ENCODE measurements at places on chromosomes 4 and X.
A peak's percentile ranks its signal among the peaks of the same experiment; 100 is the strongest.

DNA sequence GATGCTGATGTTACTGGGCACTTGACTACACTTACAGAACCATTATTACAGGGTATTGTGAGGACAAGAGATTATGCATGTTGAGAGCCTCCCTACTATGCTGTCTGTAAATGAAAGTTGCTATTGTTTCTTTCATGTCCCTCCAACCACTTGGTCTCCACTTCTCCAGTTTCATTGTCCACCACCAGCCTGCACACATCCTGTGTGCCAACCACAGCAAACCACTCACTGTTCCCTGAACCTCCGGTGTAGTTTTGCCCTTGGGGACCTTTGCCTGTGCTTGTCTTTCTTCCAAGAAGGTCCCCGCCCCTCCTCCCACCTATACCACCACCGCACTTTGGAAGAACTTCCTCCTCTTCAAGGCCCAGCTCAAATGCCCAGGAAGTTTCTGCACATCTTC lies 43.1 kb upstream of the AFF2 start:
- DNase-seq: no peak

DNA sequence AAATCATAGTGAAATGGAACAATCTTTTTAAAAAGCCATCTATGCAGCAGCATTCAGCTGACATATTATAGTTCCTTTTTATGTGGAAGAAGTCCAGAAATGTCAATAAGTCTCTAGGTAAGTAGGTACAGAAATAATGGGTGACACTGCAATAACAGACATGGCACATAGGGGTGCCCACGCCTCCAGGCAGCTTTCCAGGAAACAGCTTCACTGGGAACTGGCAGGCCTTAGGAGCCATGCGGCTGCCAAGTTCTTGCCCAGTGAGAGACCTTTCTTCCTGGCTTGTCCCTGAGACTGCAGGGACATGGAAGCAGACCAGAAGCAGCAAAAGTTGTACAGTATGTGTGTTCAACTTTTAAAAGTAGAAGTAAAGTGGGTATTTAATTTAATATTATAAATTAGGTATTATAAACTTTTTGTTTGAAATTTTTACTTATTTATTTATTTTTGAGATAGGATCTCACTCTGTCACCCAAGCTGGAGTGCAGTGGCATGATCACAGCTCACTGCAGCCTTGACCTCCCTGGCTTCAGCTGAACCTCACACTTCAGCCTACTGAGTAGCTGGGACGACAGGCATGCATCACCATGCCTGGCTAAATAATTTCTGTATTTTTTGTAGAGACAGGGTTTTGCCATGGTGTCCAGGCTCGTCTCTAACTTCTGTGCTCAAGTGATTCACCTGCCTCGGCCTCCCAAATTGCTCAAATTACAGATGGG lies 12.1 kb upstream of the ETNPPL start:
- no peak for DNase-seq

DNA sequence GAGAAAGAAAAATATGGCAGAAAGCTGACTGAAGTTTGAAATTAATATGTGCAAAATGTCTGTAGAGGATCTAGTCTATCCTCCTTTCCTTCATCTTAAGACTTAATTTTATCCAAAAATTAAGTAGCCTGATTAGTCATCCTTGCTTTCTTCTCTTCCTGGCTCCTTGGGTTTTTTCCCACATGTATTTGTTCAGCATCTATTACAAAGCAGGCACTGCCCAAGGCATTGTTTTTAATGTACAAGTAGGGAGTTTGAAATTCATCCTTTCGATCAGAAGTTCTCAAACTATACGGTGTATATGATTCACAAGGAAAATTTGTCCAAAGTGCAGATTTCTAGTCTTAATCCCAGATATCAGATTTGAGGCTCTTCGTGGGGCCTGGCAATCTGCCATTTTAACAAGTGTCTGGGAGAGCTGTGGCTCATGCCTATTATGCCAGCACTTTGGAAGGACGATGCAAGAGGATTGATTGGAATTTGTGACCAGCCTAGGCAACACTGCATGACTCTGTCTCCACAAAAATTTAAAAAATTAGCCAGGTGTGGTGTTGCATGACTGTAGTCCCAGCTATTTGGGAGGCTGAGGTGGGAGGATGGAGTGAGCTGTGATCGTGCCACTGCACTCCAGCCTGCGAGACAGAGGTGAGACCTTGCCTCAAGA lies 19.4 kb upstream of the YTHDC1 start:
- no peak for DNase-seq

DNA sequence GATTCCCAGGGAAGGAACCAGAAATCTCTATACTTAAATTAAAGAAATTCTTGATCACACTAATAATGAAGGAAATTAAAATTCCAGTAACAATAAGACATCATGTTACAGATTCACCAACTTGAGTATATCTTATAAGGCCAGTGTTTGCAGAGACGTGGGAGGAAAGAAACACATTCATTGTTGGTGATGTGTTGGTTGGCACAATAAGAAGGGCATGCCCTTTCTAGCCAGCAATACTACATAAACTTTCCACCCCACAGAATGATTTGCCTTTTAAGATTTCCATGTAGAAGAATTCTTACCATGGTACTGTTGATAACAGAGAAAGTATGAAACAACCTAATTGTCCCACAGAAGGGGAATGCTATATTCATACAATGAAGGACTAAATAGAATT lies 581.5 kb downstream of the STIM2 start:
- no peak for DNase-seq

DNA sequence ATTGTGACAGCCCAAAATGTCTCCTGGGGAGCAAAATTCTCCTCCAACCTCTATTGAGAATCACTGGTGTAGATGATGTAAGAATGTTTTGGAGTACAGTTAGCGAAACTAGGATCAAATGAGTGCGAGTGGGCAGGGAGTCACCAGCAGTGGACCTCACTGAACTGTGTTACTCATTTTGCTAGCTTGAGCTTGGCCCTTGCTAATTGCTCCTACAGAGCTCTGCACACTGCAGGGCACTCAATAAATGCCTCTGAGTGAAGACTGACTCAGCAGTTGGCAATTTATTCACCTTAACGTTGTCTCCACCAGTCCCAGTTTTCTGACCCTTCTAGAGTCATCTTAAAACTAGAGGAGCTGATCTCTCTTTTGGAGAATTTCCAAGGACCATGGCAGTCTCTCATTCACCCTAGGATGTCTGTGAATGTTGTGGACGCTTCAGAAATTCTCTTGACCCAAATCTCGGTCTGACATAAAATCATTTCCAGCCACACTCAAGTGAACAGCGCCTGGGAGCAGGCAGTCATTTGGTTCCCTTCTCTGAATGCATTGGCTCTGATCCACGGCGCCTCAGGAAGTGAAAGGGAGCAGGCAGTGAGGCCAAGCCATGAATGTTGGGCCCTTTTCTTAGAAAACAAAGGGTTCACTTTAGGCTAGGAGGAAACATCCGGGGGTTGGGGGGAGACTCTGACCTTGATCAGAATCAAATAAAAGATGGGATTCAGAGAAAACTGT lies 148.1 kb downstream of the NWD2 start:
- no peak for DNase-seq

GRCh38 chrX:24876530-24877287 lies 139.1 kb downstream of the ARX start:
- no peak for DNase-seq

- DNase-seq: no peak
These were observed 96.4 kb upstream of the STIM2 start for GRCh38 chr4:26764231-26764630.

- no peak for DNase-seq
These were observed 1.1 kb downstream of the SGCB start for GRCh38 chr4:52036886-52037530.

- no peak for DNase-seq
These were observed 192.9 kb upstream of the ANKRD50 start for GRCh38 chr4:124905441-124905840.

- no peak for DNase-seq
These were observed at the start of gene SHROOM3 for GRCh38 chr4:76434901-76435527. Gene SHROOM3 (plus strand): TSS chr4:76435229. CDS start chr4:76436053, 824 bp downstream.

- no peak for DNase-seq
These were observed 8.8 kb downstream of the TMEM255A start for GRCh38 chrX:120302434-120302833.

DNA sequence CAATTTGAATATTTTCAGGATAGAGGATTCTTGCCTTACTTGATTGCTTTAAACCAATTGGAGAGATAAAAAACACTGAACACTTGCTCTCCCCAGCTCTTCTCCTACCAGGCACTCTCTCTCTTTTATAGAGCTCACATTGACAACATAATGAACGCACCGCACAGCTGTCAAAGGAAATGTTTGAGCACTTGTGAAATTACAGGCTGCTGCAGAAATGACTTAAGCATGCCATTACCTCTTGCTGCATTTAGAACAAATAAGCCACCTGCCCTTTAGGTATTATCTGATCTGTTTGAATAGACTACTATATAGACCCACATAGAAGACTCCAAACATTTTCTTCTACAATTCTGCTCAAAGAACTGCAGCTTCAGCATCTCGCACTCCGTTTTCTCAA lies 227.7 kb downstream of the C4orf33 start:
- peak; percentile 67 for DNase-seq

DNA sequence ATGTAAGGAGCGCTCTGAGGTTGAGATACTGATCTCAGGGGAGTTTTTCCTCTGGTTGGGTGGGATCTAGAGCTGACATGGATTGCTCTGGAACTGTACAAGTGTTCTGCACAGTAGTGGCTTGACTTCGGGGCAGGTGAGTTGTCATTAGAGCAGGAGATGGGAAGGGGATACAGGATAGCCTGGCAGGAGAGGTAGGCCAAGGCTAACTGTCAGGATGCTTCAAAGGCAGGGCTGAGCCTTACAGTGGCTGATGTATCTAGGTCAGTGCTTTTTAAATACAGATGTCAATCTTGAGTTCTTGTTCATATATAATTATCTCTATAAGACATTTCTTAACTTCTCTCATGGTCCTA lies 43.5 kb upstream of the RELL1 start:
- no peak for DNase-seq

DNA sequence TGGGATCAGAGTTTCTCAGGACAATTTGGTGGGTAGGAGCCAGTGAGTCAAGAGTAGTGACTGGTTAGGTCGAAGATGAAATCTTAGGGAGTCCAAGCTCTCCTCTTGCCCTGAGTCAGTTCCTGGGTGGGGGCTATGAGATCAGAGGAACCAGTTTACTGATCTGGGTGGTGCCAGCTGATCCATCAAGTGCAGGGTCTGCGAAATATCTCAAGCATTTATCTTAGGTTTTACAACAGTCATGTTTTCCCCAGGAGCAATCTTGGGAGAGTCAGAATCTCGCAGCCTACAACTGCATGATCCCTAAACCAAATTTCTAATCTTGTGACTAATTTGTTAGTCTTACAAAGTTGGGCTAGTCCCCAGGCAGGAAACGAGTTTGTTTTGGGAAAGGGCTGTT lies 1833.2 kb upstream of the PCDH7 start:
- no peak for DNase-seq

DNA sequence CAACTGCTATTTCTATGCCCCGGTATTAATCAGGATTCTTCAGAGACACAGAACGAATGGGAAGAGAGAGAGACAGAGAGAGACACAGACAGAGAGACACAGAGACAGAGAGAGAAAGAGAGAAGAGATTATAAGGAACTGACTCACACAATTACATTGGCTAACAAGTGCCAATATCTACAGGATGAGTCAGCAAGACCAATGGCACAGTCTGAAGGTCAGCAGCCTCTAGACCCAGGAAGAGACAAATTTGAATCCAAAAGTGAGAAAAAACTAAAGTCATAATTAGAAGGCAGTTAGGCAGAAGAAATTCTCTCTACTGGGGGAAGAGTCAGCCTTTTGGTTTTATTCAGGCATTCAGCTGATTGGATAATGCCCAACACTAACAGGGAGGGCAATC lies 187.3 kb downstream of the MAB21L2 start:
- no peak for DNase-seq

DNA sequence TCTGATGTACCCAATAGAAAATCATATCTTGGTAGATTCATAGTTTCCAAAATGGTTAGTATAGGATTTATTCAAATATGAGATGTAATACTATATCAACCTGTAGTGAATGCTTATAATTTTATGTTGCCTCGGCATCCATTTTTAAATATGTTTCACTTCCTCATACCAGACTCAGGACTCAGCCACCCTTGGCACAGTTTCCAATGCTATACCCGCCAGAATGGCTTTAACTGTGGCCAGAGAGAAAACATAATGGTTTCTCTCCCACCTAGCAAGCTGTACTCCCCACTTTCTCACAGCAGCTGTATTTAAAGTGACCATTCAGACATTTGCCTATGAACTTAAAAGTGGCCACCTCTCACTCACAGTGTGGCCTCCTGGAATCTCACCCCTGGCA lies 466.6 kb upstream of the PABPC4L start:
- DNase-seq: no peak

- no peak for DNase-seq
These were observed 354.4 kb upstream of the CLNK start for GRCh38 chr4:11038926-11039325.

- DNase-seq: no peak
These were observed 648 bp downstream of the SYNPO2 start for GRCh38 chr4:118889312-118889691.

DNA sequence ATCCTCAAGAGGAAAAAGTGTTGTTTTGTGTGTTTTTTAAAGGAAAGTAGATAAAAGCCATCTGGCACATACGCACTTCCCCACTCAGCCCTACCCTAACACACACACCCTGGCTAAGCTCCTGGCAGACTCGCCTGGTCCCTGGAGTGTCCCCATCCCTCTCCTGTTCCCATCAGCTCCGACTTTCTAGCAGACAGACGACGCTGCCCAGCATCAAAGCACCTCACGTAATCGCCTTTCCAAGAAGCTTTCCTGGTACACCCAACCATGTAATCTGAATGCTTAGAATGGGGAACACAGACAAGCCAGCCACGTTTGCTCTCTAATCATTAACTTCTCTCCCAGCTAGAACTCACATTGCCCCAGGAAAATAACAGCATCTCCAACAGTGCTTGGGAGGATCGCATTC lies 116.2 kb downstream of the AFAP1 start:
- DNase-seq: no peak

DNA sequence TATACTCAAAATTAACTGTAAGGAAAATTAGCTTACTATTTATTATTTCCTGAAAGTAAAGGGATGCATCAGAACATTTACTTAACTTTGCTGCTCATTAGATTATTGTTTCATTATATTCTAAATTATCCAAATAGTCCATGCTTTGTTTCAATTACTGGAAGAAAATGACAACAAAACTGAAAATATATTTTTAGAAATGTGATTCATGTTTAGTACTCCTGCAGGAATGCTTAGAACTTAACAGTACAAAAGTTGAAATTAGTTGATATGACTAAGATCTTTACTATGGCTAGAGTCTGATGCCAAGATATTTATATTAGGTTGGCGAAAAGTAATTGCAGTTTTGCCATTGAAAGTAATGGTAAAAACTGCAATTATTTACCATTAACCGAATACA lies 660.5 kb upstream of the PABPC4L start:
- no peak for DNase-seq

GRCh38 chr4:187475901-187476300 lies 519.7 kb upstream of the ZFP42 start:
- no peak for DNase-seq

DNA sequence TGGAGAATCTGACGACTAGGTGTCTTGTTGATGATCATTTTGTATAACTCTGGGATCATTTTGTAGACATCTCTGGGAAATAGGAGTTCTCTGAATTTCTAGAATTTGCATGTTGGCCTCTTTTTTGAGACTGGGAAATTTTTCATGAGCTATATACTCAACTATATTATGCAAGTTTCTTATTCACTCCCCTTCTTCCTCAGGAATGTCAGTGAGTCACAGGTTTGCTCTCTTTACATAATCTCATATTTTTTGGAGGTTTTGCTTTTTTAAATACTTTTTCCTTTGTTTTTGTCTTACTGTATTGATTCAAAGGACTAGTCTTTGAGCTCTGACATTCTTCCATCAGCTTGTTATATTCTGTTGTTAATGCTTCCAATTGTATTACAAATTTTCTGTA lies 1324.2 kb downstream of the TECRL start:
- DNase-seq: no peak

- DNase-seq: no peak
These were observed 1041.2 kb upstream of the INTU start for GRCh38 chr4:126591583-126591982.

Measured in NCI-H1092 treated with DMSO at 0.1 percent for 48 hours (cell line).